NCI-H1694 treated with DMSO at 0.1 percent for 48 hours (cell line): ENCODE measurements at places on chromosomes 11 and 22.

GRCh38 chr11:66888282-66888681 lies 31.4 kb downstream of the LRFN4 start:
- no peak for DNase-seq

- no peak for DNase-seq
These were observed 38.1 kb upstream of the ST14 start for GRCh38 chr11:130121445-130121978.

DNA sequence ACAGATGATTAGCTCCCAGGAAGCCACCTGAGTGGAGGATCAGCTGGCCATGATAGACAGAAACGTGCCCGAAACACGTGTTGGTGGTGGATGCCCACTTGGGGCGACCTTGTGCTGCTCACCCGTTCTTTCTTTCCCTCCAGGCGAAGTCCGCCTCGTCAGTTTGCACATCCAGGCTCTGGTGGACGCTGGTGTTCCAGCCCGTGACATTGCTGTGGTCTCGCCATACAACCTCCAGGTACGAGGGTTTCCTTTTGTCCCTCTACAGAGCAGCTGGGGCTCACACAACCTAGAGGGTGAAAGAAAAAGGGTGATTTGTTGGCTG lies 30.6 kb downstream of the IGHMBP2 start:
- no peak for DNase-seq

- no peak for DNase-seq
These were observed 71.4 kb downstream of the ARHGAP8 start for GRCh38 chr22:44823806-44824205.

GRCh38 chr11:83051760-83052671 lies 19.7 kb downstream of the RAB30 start:
- no peak for DNase-seq

GRCh38 chr11:120060512-120060911 lies 77.4 kb downstream of the TRIM29 start:
- DNase-seq = no peak

GRCh38 chr11:64080390-64080789 lies 44.7 kb downstream of the FLRT1 start:
- no peak for DNase-seq

- DNase-seq = no peak
These were observed 39.2 kb downstream of the MCHR1 start for GRCh38 chr22:40718250-40719204.
